Thyroid gland (tissue), 4 donors: ENCODE measurements at places on chromosomes 3 and 15. TPM values are rescaled to one million over a fixed set of nuclear protein-coding genes. Genes with fewer than 3 reads are reported as not detected.
A peak's percentile ranks its signal among the peaks of the same experiment; 100 is the strongest.

GRCh38 chr3:70358978-70359580, 46.6 kb upstream of the MDFIC2 start:
- peak; percentile 6 for DNase-seq

- DNase-seq: no peak
Observed at GRCh38 chr3:160163229-160163878, 61.9 kb upstream of the C3orf80 start.

DNA sequence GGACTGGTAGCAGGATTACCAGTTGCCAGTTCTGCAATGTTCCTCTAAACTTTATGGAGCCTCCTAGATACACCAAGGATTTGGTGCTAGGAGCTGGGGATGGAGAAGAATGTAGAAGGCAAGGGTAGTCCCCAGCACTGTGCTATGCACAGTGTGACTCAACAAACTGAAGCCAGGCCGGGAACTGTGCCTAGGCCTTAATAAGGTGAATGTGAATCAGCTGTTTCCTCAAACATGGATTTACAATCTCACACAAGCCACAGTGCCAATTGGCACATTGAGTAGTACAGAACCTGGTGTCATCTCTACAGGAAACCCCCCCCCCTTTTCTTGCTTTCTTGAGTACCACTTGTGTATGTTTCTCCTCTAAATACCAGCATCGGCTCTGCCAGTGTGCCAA, 32.5 kb downstream of the MRPS25 start:
- no peak for DNase-seq

- no peak for DNase-seq
Observed at GRCh38 chr3:16728770-16729745, 123.8 kb upstream of the DAZL start.

DNA sequence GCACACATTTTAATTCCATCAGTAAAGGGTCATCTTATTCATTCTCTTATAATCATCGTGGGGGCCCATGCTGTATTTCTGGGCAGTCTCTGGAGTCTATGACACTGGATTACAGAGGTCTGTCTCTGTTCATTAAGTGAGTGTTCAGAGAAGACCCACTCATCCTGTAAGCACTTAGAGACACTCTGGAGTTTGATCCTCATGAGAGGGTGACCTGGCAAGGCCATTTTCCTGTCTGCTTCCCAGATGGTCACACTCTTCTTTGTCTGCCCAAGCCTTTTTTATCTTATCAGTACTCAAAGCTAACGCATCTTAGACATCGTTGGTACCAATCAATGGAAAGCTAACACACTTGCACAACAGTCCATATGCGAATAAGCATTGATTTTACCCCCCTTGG, 333.1 kb downstream of the RORA start:
- no peak for DNase-seq

DNA sequence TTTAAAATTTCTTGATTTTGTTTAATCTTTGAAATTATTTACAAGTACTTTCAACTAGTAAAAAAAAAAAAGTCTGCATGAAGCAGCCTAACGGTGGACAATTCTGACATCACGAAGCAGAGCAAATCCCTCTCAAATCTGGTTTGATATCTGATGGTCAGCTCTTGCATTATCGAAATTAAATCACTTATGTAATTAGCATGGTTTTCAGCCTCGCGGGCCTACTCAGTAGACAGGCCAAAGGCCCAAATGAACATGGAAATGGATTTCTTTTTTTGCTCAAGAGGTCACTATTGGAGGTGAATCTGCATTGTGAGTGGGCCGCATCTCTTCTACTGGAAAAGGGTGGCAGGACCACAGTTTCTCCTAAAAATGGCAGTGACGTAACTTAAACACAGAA, 209.8 kb downstream of the NR2F2 start:
- no peak for DNase-seq

DNA sequence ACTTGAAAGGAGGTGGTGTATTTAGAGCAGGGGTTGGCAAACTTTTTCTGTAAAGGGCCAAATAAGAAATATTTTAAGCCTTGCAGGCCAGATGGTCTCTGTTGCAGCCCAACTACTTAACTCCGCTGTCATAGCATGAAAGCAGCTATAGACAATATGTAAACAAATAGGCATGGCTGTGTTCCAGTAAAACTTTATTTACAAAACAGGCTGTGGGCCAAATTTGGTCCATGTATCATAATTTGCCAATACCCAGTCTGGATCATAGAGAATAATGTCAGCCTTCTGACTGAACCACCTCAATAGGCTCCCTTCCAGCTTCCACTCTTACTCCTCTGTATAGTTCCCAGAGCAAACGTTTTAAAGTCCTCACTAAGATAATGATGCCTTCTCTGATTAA, 638.8 kb upstream of the CFAP20DC start:
- DNase-seq: no peak

DNA sequence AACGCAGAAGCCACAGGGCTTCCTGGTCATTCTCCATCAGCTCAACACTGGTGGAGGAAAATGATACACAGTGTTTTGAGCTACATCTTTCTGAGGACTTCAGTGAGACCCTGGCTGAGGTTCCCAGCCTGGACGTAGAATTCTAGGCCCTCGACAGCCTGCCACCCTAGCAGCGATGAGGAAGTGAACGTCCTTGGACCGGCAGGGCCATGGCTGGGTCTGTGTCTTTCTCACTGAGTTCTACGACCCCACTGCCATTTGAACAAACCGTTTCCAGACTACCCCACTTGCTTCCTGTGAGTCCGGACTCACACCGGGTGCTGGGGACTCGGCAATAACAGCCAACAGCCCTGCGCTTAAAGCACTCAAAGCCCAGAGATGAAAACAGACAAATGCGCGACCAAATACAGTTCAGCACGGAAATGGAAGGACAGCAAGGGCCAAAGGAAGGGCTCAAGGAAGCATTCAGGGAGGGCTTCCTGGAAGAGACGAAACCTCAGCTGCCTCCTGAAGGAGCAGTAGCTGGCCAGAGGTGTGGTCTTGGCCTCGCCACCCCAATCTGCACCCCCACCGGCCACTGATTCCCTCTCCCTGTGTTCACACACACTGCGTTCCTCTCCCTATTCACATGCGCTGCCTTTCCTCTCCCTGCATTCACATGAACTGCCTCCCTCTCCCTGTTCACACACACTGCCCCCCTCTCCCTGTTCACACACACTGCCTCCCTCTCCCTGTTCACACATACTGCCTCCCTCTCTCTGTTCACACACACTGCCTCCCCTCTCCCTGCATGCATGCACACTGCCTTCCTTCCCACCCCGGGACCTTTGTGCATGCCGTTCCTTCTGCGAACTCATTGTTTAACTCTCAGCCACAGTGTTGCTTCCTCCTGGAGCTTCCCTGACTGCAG, 136.3 kb upstream of the PRR20G start:
- DNase-seq: no peak

DNA sequence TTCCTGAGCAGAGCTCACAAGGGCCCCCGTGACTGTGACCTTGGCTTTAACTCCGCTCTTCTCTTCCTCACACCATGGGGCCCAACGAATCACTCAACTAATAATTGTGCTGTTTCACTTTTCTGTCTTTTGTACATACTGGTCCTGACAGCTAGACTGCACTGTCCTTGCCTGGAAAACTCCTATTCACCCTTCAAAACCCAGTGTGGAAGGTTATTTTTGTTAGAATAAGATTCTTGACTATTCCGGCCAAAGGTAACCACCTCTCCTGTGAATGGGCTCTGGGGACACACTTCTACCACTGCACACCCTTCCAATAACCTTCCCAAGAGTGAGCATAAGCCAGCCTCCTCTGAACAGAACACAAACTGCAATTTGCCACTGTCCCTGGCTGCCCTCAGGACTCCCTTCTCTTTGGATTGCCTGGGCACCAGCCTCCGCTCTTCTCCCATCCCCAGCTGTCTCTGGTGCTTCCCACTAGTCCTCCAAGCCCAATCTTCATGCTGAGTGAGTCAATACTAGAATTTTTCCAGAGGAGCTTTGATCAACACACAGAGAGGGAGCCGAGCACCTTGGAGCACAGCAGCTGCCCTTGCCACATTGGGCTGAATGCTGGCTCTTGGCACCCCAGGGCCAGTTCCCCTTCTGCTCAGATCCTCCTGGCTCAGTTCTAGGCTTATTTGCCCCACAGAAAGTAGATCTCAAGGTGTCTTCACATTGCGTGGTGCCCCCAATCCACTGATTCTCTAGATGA, 2.1 kb downstream of the SCN5A start:
- DNase-seq: no peak

DNA sequence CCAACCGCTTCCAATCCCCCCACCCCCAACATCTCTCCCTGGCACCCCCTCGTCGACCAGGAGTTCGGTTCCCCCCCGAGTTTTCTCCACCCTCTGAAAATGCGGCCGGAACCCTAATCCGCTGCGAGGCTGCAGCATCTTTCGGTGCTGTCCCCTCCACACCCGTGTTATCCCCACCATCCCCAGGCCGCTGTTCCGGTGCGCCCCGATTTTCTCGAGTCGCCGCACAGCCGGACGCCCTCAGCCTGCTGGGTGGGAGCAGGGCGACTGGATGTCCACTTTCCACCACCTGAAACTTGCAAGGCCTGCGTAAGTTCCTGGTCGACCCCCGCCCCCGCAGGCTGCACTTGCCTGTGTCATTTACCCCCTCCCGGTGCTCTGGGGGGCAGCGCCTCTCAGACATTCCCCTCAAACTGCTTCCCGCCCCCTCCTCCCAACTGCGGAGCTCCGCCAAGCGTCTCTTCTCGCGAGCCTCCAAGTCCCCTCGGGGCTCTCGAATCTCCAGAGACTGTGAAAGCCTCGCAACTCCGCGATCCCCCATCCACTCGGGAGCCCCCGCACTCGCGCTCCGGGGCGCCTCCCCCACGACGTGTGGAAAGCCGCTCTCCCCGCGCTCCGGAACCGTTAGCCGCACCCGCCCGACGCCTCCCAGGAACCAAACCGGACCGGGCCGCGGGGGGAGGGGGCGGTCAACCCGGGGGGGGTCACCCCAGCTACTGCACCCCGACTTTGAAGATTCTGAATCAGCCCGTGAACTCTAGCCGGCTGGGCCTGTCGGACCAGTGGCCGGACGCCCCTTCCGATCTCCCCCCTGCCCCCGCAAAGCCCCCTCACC, 566 bp downstream of the ETV5 start:
- DNase-seq: peak; percentile 77

DNA sequence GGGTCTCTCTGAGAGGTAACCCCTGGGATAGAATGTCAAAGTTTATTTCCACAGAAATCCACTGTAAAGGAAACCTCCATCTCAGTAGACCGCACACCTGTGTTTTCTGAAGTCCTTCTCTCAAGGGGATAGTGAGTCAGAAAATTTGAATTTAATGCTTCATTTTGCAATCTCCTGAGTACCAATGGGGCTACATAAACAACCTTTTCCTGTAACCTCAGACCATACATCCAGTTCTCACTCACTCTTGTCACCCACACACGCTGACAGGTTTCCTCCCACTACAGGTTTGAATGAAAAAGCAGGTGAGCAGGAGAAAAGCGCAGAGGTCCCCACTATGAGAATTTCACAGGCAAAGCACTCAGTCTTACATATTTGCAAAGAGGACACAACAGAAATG, 165.3 kb upstream of the MCTP2 start:
- no peak for DNase-seq

- DNase-seq: no peak
Observed at GRCh38 chr3:145326666-145327065, 834.3 kb downstream of the PLOD2 start.

- DNase-seq: no peak
Observed at GRCh38 chr3:24342275-24342674, 152.4 kb downstream of the THRB start.

- no peak for DNase-seq
Observed at GRCh38 chr15:101323793-101324523, 28.9 kb upstream of the SNRPA1 start.

GRCh38 chr15:69088300-69088965, 72.0 kb upstream of the GLCE start:
- DNase-seq: no peak

DNA sequence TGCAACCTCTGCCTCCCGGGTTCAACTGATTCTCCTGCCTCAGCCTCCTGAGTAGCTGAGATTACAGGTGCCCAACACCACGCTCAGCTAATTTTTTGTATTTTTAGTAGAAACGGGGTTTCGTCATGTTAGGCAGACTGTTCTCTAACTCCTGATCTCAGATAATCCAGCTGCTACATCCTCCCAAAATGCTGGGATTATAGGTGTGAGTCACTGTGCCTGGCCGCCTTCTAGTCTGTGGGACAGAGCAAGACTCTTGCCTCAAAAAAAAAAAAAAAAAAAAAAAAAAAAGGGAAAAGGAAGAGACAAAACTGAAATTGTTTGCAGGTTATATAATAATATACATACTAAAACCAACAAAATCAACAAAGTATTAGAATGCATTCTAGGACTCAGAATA, 215.2 kb downstream of the PCCB start:
- no peak for DNase-seq

DNA sequence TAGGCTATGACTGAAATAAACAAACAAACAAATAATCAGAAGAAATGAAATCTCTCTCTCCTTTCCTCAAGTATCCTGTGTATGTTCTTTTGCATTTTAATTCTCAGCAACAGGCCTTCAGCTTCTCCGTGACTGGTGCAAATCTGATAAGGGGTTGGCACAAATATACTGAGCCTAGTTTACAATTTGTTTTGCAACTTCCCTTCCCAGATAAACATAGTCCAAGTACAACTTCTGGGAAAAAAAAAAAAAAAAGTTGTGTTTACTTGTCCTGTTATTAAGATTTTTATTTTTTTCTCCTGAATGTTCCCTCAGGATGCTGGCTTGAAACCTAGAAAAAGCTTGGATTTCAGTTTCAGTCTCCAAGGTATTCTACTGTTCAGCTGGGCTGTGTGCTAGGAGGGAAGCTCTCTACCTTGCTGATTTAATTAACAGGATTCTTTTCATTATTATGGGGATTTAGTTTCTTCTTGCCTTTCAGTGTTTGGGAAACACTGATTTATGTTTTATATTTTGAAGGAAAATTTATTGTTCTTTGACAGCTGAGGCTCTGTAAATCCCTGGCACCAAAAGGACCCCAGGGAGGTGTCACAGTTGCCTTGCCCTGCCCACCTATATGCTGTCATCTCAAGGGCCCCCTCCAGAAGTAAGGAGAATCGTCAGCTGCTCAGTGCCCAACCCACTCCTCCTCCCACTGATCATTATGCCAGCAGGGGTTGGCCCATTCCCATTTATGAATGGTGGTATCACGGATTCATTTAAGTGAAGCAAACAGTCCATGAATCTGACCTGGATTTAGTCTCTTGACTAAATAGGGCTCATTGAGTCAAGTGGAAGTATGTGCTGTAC, 185.2 kb downstream of the MEIS2 start:
- DNase-seq: no peak

Gene GAP43
- total RNA-seq: not detected

Gene GPR149
- not detected for total RNA-seq

Gene HTR3E
- total RNA-seq: not detected

Gene ATP8B4
- 5.2 TPM for total RNA-seq

Gene RPS27L
- total RNA-seq: 126 TPM

Gene GOLGA6L7
- not detected for total RNA-seq

Gene CYB561D2
- total RNA-seq: 43.3 TPM
